ENCODE measurements at places on chromosomes 3 and 15.

DNA sequence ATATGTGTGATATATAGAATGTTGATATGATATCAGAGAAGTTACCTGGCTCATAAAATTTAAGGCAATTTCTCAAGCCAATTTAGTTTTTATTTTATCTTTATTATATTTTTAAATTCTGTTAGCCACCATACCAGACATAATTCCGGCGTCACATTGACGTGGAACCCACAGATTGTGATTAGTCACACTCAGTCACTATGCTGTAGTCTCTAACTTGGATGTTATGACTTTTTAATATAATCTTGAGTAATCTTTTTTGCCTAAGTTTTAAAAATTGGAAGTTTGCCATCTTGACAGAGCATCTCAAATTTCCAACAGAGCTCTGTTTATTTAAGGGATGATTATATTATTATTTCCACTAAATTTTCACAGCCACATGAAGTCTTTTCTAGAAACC is 9.7 kb upstream of the DCLK3 start:
- no peak for DNase-seq

- DNase-seq: no peak
Measured at GRCh38 chr3:7615043-7615442, 754.1 kb downstream of the GRM7 start.

DNA sequence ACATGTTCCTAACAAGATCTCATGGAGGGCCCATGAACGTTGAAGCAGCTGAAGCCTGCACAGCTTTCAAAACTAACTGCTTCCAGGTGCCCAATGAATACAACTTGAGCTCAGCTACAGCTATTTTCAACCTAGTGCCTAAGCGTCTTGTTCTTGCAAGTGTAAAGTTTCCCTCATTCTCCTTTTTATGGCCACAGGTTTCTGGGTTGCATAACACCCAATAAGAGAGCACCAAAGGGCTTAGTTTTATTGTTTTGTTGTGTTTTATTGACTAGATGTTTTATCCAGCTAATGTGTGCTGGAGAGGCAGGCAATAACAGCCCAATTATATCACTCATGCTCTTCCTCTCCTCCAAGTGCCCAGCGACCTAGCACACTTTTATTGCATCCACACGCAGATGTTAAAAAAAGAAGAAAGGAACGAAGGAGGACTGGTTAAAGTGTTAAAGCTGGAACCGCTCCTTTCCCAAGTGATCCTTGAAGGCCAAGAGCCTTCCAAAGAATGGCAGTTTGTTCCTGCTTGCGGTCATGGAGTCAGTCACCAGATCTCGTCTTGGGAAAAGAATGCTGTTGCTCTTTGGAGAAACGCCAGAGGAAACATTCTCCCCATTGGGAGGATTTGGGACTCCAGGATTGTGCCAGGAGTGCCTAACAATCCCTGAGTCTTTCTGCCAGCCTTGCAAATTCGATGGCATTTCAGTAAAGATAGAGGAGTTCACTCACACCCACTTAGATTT is 156.9 kb downstream of the MEX3B start:
- DNase-seq: no peak

DNA sequence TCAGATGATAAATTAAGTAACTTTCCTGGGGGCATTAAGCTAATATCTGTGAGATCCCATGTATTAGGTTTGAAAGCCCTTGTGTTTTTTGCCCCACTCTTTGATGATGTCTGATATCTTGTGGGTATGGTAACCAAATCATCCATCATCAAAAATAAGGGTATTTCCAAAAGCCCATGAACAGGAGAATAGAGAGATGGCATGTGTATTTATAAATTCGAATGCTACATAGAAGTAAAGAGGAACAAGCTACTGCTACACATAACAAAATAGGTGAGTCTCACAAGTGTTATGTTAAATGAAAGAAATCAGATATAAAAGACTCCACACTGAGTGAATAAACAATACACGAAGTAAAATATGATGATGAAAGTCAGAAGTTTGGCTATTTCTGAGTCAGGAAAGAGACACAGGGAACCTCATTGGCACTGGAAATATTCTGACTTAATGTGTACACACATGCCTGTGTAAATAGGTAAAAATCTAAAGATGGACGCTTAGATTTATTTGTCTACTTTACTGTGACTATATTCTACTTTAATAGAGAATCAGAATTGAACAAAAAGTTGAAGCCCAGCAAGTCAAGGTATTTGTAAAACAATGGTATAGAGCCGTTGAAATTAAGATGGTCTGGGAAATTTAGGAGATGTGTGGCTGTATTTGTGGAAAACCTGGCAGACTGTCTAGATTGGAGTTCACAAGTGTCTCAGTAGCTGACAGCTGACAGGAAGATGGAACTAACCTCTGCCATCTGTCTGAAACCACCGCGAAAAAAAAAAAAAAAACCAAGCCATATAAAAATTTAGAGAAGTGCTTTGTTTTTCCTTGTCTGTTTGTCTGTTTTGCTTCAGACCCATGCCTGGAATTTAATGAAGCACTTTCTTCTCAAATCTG is 111.0 kb upstream of the TGFBR2 start:
- DNase-seq: no peak

DNA sequence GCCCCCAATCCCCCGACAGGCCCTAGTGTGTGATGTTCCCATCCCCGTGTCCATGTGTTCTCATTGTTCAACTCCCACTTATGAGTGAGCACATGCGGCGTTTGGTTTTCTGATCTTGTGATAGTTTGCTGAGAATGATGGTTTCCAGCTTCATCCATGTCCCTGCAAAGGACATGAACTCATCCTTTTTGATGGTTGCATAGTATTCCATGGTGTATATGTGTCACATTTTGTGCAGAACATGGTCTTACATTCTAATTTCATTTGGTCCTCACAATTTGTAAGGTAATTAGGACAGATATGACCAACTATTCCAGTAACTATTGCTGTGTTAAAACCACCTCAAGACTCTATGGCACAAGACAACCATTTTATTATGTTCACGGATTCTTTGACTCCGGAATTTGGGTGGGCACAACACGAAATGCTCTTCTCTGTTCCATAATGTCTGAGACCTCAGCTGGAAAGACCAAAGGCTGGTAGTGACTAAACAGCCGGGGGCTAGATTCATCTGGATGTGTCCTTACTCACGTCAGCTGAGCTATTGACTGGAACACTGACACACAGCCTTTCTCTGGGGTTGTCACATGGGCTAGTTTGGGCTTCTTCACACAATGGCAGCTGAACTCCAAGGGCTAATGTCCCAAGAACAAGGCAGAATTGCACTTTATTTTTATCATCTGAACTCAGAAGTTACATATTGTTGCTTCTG is 13.6 kb upstream of the GLCE start:
- DNase-seq: no peak

DNA sequence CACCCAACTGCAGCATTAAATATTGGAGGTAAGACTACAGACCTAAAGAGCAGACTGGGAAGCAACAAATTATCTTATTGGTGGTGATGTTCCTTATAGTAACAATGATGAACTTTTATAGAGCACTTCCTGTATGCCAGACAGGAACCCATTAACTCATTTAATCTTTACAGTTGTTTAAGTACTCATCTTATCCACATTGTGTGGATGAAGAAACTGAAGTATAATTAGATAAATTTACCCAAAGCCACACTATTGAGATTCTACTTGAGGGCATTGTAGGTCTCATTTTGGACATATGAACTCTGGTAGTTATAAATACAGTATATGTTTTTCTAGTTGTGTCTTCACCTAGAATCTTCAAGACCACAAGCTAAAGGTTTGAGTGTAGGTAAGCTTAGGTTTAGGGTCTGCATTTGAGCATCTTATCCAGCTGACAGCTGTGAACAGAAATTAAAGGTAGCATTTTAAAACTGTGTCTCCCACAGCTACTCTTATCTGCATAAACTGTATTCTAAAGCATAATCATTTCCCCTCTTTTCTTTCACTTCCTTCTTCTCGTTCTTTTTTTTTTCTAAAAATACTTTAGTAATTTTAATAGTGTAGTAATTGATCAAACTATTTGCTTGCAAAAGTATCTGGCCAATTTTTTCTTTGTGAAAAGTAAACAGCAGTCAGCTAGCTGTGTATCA is 138.2 kb downstream of the UBE2E2 start:
- no peak for DNase-seq

GRCh38 chr15:35439291-35439690 is 106.7 kb downstream of the DPH6 start:
- no peak for DNase-seq

All from stimulated activated effector memory CD8-positive, alpha-beta T cell treated with anti-CD3 and anti-CD28 coated beads, Interleukin-12 subunit alpha, Interleukin-12 subunit beta, amount 100 ng/mL, for 72 hours (primary cell).